ENCODE measurements at places on chromosomes 3 and 15.
A peak's percentile ranks its signal among the peaks of the same experiment; 100 is the strongest.

DNA sequence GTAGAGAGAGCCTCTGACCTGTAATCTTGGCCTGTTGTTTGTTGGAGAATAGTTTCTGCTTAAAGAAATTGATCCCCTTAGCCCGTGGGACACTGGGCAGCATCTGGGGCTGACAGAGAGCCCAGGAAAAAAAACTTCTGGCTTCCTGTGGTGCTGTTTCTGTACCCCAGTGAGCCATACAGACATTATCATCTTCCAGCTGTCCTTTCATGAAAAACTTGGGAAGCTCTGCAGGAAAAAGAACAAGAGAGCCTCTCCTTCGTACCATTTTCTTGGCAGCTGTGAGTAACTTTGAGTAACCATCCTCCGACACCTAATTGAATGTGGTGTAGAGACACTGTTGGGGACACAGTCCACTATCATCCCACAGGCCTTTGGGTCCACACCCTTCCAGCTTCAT, 333.0 kb downstream of the SHQ1 start:
- no peak for DNase-seq

- DNase-seq: peak; percentile 35
Measured at GRCh38 chr3:129794311-129795185, 99.0 kb downstream of the TMCC1 start.

- no peak for DNase-seq
Measured at GRCh38 chr3:107387555-107387954, 10.3 kb downstream of the CCDC54 start.

GRCh38 chr3:31495971-31496665, 36.6 kb upstream of the STT3B start:
- no peak for DNase-seq

DNA sequence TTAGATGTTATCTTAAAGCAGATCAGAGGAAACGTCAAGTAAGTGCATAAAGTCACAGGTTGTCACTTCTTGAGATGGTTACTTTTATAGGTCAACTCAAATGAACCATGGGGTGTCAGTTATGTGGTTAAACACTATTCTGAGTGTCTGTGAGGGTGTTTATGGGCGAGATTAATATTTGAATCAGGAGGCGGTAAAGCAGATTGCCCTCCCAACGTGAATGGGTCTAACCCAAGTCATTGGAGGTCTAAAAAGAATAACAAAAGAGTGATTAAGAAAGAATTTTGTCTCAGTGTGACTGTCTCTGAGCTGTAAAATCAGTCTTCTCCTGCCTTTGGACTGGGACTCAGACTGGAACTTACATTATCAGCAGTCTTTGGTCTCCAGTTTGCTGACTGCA, 977.5 kb downstream of the NAALADL2 start:
- DNase-seq: no peak

- no peak for DNase-seq
Measured at GRCh38 chr3:41503998-41504623, 304.8 kb downstream of the CTNNB1 start.

GRCh38 chr3:183285828-183286457, 32.9 kb downstream of the B3GNT5 start:
- peak; percentile 73 for DNase-seq

DNA sequence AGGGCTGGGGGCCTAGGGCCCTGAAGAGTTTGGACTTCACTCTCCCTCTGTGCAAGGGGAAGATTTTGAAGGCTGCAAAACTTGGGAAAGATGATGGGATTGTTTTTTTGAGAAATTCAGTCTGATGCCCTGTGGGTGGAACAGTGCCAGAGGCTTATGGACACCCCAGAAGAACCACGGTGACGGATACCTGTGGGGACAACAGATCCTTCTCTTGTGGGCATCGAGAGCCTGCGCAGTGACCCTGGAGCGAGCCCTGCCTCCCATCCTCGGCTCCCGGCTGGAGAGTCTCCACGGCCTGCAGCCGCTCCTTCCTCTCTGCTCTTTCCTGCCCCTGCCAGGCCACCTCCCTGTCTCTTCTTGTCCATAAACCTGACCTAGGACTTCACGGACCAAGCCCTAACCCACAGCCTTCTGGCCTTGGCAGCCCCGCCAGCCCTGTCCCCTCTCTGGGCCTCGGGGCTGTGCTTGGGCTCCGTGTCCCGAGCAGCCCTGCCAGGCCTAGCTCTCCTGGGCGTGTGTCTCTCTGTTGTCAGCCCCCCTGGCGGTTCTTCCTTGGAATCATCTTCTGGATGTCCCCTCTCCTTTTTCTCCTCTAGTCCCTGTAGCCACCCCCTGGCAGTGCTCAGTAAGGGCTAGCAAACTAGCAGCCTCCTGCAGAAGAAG, 98.4 kb downstream of the VGLL4 start:
- peak; percentile 45 for DNase-seq

DNA sequence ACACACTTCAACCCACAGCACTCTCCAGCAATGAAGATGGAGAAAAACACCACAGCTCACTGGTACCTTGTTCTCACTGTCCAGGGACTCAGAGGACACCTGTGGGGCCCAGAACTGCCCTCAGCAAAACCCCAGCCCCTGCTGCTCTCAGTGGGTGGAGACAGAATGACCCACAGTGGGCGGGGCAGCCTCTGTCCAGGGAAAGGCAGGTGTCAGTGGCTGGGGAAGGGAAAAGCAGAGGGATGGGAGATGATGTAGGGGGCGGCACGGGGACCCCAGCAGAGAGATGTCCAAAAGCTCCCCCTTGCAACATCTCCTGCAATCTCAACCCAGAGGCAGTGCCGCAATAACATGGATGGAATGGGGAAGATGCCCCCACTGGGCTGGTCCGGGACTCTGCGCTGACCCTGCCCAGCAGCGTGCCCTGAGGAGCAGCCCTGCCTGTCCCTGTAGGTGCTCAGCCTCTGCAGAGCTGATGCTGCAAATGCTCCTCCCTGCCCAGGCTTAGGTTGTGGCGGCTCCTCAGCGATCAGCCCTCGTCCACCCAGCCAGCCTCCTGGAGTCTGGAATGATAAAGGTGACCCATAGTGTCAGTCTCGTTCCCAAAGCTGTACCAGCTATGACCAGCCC, 193.9 kb downstream of the XXYLT1 start:
- peak; percentile 15 for DNase-seq

GRCh38 chr3:33420966-33421365, 19.2 kb downstream of the UBP1 start:
- DNase-seq: no peak

Measured in left ventricle myocardium superior (tissue), 1 donor.